ENCODE measurements at places on chromosomes 12 and 14.

DNA sequence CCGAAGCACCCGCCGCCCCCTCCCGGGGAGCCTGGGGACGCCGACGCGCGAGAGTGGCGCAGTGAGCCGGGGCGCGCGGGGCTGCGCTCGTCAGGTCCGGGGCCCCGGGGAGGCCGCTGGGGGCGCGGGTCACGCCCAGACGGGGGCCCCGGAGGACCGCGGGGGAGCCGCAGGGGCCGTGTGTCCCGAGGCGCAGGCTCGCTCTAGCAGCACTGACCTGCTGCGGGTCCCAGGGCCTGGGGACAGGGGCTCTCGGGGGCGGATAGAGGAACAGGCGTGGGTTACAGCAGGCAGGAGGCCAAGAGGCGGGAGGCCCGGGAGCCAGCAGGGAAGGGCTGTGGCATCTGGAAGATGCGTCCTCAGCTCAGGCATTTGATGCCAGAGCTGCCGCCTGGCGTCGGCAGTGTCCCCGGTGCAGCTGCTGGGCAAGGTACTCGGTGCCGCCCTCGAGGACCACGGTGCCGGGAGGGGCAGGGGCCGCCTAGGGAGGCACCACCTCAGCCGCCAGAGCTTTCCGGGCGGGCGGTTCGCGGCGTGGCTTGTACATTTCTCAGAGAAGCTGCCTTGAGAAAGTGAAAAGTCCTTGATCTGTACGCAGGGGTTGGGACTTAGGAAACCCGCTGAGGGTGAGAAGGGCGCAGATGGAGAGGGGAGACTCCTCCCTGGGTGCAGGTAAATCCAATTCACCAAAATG, 1.2 kb downstream of the WNT5B start:
- peak overlapping the region; percentile 55 for H3K4me3 ChIP-seq
- peak overlapping the region; percentile 46 for H3K27ac ChIP-seq
- H3K27me3 ChIP-seq: peaks cover 37% of the 10 kb centered on the region
- no peaks in the 10 kb centered on the region for H3K36me3 ChIP-seq
- no peak for DNase-seq
- H3K4me1 ChIP-seq: peaks cover 11% of the 10 kb centered on the region

GRCh38 chr14:96739200-96739910, 57.8 kb upstream of the VRK1 start:
- no peak overlapping the region for H3K27ac ChIP-seq
- H3K4me3 ChIP-seq: no peak overlapping the region
- DNase-seq: no peak
- no peaks in the 10 kb centered on the region for H3K36me3 ChIP-seq
- peaks cover 58% of the 10 kb centered on the region for H3K27me3 ChIP-seq
- no peaks in the 10 kb centered on the region for H3K4me1 ChIP-seq

GRCh38 chr14:91980157-91980556, 32.7 kb upstream of the FBLN5 start:
- H3K4me1 ChIP-seq: peaks cover 33% of the 10 kb centered on the region
- H3K27me3 ChIP-seq: no peaks in the 10 kb centered on the region
- no peak for DNase-seq
- peak overlapping the region; percentile 58 for H3K27ac ChIP-seq
- H3K4me3 ChIP-seq: no peak overlapping the region

- H3K4me3 ChIP-seq: peak overlapping the region; percentile 80
- DNase-seq: peak; percentile 22
- peaks cover 54% of the 10 kb centered on the region for H3K4me1 ChIP-seq
- H3K27me3 ChIP-seq: no peaks in the 10 kb centered on the region
These were observed 1.1 kb downstream of the DIP2B start for GRCh38 chr12:50505675-50506530.

GRCh38 chr12:111046896-111047295, 126.5 kb upstream of the MYL2 start:
- H3K4me1 ChIP-seq: no peaks in the 10 kb centered on the region
- no peak for DNase-seq
- no peak overlapping the region for H3K27ac ChIP-seq
- no peaks in the 10 kb centered on the region for H3K27me3 ChIP-seq
- no peaks in the 10 kb centered on the region for H3K36me3 ChIP-seq
- no peak overlapping the region for H3K4me3 ChIP-seq

- H3K4me3 ChIP-seq: no peak overlapping the region
- no peaks in the 10 kb centered on the region for H3K4me1 ChIP-seq
- no peaks in the 10 kb centered on the region for H3K27me3 ChIP-seq
- no peak for DNase-seq
- H3K27ac ChIP-seq: no peak overlapping the region
These were observed 147.5 kb upstream of the AVPR1A start for GRCh38 chr12:63298386-63298930.

GRCh38 chr14:57737598-57737997, 128.3 kb downstream of the SLC35F4 start:
- H3K4me3 ChIP-seq: no peak overlapping the region
- no peaks in the 10 kb centered on the region for H3K27me3 ChIP-seq
- no peaks in the 10 kb centered on the region for H3K4me1 ChIP-seq
- no peaks in the 10 kb centered on the region for H3K36me3 ChIP-seq
- H3K27ac ChIP-seq: no peak overlapping the region
- no peak for DNase-seq

DNA sequence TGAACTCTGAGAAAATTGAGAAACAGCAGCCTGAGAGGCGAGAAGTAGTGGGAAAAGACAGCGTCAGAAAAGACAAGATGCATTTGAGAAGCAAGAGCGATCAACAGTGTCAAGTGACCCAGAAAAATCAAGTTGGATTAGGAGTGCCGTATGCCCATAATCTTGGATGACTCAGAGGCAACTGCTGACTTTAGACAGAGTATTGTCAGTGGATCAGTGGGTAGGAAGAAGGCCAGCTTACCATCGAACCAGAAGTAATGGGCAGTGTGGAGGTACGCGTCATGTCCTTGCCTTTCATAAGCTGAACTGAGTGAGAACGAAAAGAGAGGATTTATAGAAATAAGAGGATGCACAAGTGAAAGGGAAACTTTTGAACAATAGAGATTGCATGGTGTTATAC, 151.0 kb upstream of the NAV3 start:
- DNase-seq: no peak
- H3K27ac ChIP-seq: no peak overlapping the region
- no peaks in the 10 kb centered on the region for H3K27me3 ChIP-seq
- H3K4me3 ChIP-seq: no peak overlapping the region

DNA sequence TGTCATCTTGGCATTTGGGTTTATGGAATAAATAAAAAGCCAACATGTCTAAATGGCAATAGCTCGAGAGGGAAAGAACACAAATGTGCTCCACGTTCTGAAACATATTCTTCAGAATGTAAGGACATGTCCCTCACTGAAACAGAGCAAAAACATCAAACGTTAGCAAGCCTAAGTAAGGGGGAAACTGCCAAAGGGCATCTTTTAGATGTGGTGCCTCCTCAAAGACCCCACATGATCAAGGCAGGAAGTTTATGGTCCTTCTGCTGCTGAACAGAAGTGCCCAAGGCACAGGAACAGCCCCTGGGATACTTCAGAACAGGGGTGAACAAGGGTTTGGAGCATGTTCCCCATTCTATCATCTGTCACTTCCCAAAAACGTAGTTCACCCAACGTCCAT, 227.0 kb downstream of the ANO2 start:
- H3K4me1 ChIP-seq: no peaks in the 10 kb centered on the region
- peaks cover 3% of the 10 kb centered on the region for H3K27me3 ChIP-seq

GRCh38 chr12:51450333-51450732, 25.7 kb downstream of the SLC4A8 start:
- no peaks in the 10 kb centered on the region for H3K36me3 ChIP-seq
- H3K27ac ChIP-seq: no peak overlapping the region
- no peak overlapping the region for H3K4me3 ChIP-seq

DNA sequence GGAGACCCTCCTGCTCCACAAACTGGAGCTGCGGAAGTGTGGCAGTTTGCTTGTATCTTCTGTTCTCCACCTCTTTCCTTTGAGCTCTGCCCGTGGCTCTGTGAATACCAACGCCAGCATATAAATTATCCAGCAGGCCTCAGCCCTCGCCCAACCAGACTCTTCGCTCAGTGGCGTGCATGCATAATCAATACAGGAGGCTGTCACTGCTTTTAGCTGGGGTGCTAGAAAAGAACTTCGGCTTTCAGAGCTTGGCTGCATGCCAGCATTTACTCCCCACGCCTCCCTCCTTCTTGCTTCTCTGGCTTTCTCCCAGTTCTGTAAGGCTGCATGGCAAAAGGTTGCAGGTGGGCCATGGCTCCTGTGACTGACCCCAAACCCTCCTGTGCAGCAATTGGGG, 26.9 kb downstream of the NRXN3 start:
- H3K27me3 ChIP-seq: no peaks in the 10 kb centered on the region
- no peak for DNase-seq
- no peak overlapping the region for H3K27ac ChIP-seq
- no peak overlapping the region for H3K4me3 ChIP-seq

DNA sequence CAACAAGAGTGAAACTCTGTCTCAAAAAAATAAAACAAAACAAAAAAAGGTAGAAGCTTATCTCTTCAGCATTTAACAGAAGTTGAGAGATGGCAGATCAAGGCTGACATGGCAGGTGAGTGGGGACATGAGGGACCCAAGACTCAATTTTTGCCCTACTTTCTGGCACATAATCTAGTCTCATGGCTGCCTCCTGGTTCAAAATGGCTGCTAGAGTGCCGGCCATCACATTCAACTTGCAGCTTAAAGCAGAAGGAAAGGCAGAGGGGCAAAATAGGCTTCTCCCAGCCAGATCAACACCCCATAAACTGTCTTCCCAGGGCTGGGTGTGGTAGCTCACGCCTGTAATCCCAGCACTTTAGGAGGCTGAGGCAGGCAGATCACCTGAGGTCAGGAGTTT, 784.9 kb downstream of the MED13L start:
- H3K36me3 ChIP-seq: no peaks in the 10 kb centered on the region
- H3K4me3 ChIP-seq: no peak overlapping the region
- H3K27ac ChIP-seq: no peak overlapping the region
- no peaks in the 10 kb centered on the region for H3K27me3 ChIP-seq
- DNase-seq: no peak
- H3K4me1 ChIP-seq: no peaks in the 10 kb centered on the region

- peak; percentile 15 for DNase-seq
- peak overlapping the region; percentile 80 for H3K4me3 ChIP-seq
- peak overlapping the region; percentile 83 for H3K27ac ChIP-seq
- H3K27me3 ChIP-seq: no peaks in the 10 kb centered on the region
These were observed 565 bp upstream of the KLHL42 start for GRCh38 chr12:27779416-27779919.

DNA sequence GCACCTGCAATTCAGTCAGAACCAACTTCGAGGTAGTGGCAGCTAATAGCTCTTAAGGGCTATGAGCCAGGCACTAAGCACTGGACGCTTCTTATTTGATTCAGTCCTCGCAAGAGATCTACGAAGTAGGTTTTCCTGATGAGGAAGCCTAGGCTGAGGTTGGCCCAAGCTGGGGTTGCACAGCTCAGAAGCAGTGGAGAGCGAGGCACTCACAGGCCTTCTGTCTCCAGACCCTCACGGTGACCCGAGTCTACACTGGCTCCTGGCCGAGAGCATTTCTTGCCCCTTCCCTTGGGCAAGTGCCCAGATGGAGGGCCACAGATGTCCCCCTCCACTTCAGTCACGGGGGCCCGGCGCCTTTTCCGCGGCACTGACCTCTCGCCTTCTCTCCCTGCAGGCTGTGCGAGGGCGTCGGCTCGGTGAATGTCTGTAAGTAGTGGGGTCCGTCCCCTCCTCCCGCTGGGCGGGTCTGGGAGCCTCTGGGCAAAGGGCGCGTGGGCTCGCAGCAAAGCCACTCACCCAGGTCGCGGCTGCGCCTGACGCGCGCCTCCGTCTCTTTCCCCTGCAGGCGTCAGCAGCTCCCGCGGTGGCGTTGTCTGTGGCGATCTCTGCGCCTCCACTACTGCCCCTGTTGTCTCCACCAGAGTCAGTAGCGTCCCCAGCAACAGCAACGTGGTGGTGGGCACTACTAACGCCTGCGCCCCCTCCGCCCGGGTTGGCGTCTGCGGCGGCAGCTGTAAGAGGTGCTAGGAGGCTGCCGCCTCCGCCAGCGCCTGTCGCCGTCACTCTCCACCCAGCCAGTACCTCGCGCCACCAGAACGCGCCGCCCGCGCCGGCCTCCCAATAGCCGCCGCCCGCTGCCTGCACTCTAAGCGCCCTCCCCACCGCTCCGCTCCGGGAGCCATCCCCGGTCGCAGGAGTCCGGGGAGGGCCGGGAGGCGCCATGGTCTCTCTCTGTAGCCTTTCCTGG, 13.1 kb downstream of the KRT83 start:
- peak overlapping the region; percentile 77 for H3K27ac ChIP-seq
- H3K36me3 ChIP-seq: no peaks in the 10 kb centered on the region
- H3K27me3 ChIP-seq: no peaks in the 10 kb centered on the region
- peak overlapping the region; percentile 51 for H3K4me3 ChIP-seq
- DNase-seq: peak; percentile 19
- H3K4me1 ChIP-seq: peaks cover 8% of the 10 kb centered on the region

DNA sequence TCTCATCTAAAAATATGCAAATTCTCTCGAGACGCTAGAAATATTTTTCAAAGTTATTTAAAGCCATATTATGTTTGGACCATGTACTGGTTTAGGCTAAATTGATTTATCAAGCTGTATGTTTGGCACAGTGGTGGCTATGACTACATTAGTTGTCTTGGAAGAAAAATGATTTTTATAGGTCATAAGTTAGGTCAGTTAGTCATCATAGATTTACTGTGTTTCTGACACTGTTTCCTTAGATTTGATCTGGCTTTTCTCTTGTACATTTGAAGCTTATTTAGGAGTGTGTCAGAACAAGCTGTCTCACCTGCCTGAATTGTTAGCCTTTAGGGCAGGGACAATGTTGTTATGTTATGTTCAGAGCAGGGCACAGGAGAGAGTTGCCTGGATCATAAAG, 161.1 kb upstream of the FBXO33 start:
- no peak for DNase-seq
- no peaks in the 10 kb centered on the region for H3K27me3 ChIP-seq
- no peaks in the 10 kb centered on the region for H3K36me3 ChIP-seq
- H3K27ac ChIP-seq: no peak overlapping the region
- no peaks in the 10 kb centered on the region for H3K4me1 ChIP-seq

DNA sequence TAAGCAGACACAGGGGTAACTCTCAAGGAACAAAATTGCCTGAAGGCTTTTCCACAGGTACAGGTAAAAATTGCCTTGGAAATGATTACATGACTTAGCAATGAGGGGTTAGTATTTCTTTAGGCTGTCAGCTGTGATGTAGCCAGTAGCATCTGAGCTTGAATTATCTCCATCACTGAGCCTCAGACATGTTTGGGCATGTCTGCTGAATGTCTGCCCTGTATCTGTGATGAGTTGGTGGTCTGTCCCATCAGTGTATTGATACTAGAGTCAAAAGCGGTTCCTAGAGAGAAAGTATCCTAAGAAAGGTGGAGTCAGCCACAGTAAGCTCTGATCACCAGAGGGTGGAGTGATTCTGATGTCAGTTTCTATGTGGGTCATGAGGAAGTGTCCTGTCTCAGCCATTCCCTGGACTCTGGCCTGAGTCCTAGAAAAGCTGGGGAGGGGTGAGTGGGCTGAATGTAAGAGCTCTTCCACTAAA, 16.3 kb downstream of the AKAP6 start:
- DNase-seq: no peak
- no peaks in the 10 kb centered on the region for H3K36me3 ChIP-seq
- no peak overlapping the region for H3K27ac ChIP-seq
- H3K27me3 ChIP-seq: no peaks in the 10 kb centered on the region
- H3K4me3 ChIP-seq: no peak overlapping the region
